RPMI7951 (cell line): ENCODE measurements at places on chromosomes 12 and 14. TPM values are rescaled to one million over a fixed set of nuclear protein-coding genes. Genes with fewer than 3 reads are reported as not detected.

Gene NRXN3
- 0.24 and 0.29 TPM in 2 replicates for total RNA-seq

Gene GPR65
- under 0.01 and 0.24 TPM in 2 replicates for total RNA-seq

Gene CBLN3
- 0.72 and 1.3 TPM in 2 replicates for total RNA-seq

Gene BHLHE41
- total RNA-seq, result 7.8 and 9.1 TPM in 2 replicates

Gene KRT85
- total RNA-seq, result not detected in 2 replicates

Gene PTHLH
- total RNA-seq, result 0.84 and 0.88 TPM in 2 replicates

Gene DEGS2
- total RNA-seq, result not detected in 2 replicates

Gene PAPLN
- total RNA-seq, result 1.6 and 2.8 TPM in 2 replicates

Gene GLIPR1L2
- total RNA-seq, result 0.20 and 0.36 TPM in 2 replicates

Gene C14orf39
- not detected in 2 replicates for total RNA-seq

Gene ANKRD33
- not detected in 2 replicates for total RNA-seq

Gene FIGNL2
- total RNA-seq, result not detected in 2 replicates

Gene DTX3
- total RNA-seq, result 9.9 and 10.7 TPM in 2 replicates

Gene GPR135
- 0.48 and 0.68 TPM in 2 replicates for total RNA-seq

Gene RTL1
- total RNA-seq, result not detected in 2 replicates

Gene OVCH1
- total RNA-seq, result not detected in 2 replicates

Gene MAPK1IP1L
- 61.9 and 64.5 TPM in 2 replicates for total RNA-seq

Gene KRT77
- total RNA-seq, result not detected in 2 replicates

Gene KRT75
- total RNA-seq, result not detected in 2 replicates

Gene GPR132
- total RNA-seq, result under 0.01 TPM in 1 of 2 replicates, not detected in the other

Gene PRB2
- total RNA-seq, result not detected in 2 replicates

Gene MIP
- 0.24 and 0.29 TPM in 2 replicates for total RNA-seq

Gene PIANP
- 0.12 and 1.5 TPM in 2 replicates for total RNA-seq

Gene EPYC
- not detected in 2 replicates for total RNA-seq

Gene RDH16
- total RNA-seq, result 0.29 TPM in 1 of 2 replicates, not detected in the other

Gene CLEC2D
- 2.8 and 3.4 TPM in 2 replicates for total RNA-seq

Gene SLC39A5
- total RNA-seq, result 0.36 TPM in 1 of 2 replicates, not detected in the other

Gene NANOG
- not detected in 2 replicates for total RNA-seq

Gene PTPRO
- total RNA-seq, result 0.72 and 0.78 TPM in 2 replicates

Gene FOXG1
- not detected in 2 replicates for total RNA-seq

Gene ANKS1B
- total RNA-seq, result not detected in 2 replicates

Gene KRT3
- 0.12 TPM in 1 of 2 replicates, not detected in the other for total RNA-seq

Gene CSRP2
- total RNA-seq, result 64.2 and 86.6 TPM in 2 replicates

Gene TCL1B
- not detected in 2 replicates for total RNA-seq

Gene FAM90A1
- not detected in 2 replicates for total RNA-seq

Gene ADGRD1
- total RNA-seq, result not detected in 2 replicates

Gene OR6J1
- total RNA-seq, result not detected in 2 replicates

Gene HSPB8
- total RNA-seq, result 2.5 and 2.9 TPM in 2 replicates

Gene CHGA
- total RNA-seq, result not detected in 2 replicates

Gene KLRG1
- 1.4 and 2.0 TPM in 2 replicates for total RNA-seq

Gene AREL1
- total RNA-seq, result 17.4 and 24.0 TPM in 2 replicates

Gene PLCZ1
- not detected in 2 replicates for total RNA-seq

Gene MYRFL
- total RNA-seq, result not detected in 2 replicates

Gene VPS33A
- total RNA-seq, result 8.4 and 9.0 TPM in 2 replicates

Gene TAS2R19
- 0.24 TPM in 1 of 2 replicates, not detected in the other for total RNA-seq

Gene RNASE3
- total RNA-seq, result not detected in 2 replicates

Gene INSM2
- total RNA-seq, result not detected in 2 replicates

Gene RNF10
- 60.8 and 74.8 TPM in 2 replicates for total RNA-seq

Gene CRIP1
- 0.12 TPM in 1 of 2 replicates, not detected in the other for total RNA-seq

Gene KLRB1
- total RNA-seq, result not detected in 2 replicates
